ENCODE measurements at places on chromosomes 13 and 19. TPM values are rescaled to one million over a fixed set of nuclear protein-coding genes. Genes with fewer than 3 reads are reported as not detected.

- no peak for DNase-seq
These were observed 408.0 kb downstream of the DIAPH3 start for GRCh38 chr13:59755632-59756290.

DNA sequence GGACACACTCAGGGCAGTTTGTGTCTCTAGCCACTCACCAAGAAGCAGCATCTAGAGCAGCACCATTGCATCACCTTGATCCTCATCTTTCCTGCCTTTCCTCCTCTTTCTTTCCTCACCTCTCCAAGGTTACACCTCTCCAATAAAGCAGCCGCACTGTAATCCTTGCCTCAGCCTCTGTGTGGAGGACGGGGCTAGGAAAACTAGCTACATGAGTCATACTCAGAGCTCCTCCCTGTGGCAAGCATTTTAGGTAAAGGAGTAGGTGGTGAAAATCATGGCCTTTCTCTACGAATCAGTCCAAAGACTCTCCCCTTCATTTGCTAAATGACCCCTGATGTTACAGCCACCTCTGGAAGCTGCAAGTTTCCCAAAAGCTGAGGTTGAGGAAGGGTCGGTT is 108.9 kb downstream of the DNAJC15 start:
- peak; percentile 43 for DNase-seq

- DNase-seq = no peak
These were observed 604 bp downstream of the THSD1 start for GRCh38 chr13:52405369-52405766.

GRCh38 chr13:78841358-78841963 is 182.5 kb upstream of the OBI1 start:
- no peak for DNase-seq

Gene THAP8
- 1.9 TPM for total RNA-seq

Gene CEP89
- total RNA-seq = 19.1 TPM
